Fibroblast of pulmonary artery (primary cell): ENCODE measurements at places on chromosomes 7 and 10.
A peak's percentile ranks its signal among the peaks of the same experiment; 100 is the strongest.

GRCh38 chr7:157177983-157178381, 39.3 kb downstream of the UBE3C start:
- DNase-seq, result no peak

DNA sequence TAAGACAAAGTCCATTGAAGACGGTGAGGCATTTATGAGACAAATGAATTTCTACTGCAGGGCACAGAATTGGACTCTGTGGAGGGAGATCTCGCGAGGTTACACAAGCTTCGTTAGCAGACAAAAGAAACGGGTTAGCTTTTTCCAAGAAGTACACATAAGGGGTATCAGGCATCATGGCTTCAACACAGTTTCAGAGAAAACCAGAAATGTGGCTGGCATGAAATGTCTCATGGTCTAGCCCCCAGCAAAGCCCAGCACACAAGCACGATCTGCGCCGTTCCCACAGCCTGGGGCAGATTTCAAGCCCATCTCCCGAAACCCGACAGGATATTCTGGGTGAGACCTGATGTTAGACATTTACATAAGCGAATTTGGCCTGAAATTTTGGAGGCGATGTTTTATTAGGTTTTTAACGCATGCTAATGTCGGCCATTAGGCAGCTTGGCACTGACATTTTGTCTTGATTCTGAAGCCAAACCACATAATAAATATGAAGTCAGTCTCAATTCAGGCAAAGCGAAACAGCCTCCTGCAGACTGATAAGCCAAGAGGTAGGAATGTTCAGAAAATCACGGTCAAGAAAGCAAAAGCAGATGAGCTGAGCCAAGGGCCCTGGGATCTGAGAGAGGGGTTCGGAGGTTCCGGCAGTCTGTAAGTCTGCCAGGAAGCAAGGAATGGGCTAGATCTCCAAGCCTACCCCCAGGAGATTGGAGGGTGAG, 240.5 kb downstream of the PRPF18 start:
- DNase-seq, result peak; percentile 39

GRCh38 chr7:102967798-102968197, 55.0 kb downstream of the LRRC17 start:
- DNase-seq, result peak; percentile 50

- no peak for DNase-seq
Observed at GRCh38 chr7:134284952-134285351, 31.8 kb downstream of the SLC35B4 start.

GRCh38 chr10:62388328-62388727, 14.2 kb downstream of the ZNF365 start:
- no peak for DNase-seq

- DNase-seq, result no peak
Observed at GRCh38 chr10:69835875-69836730, 34.4 kb downstream of the COL13A1 start.

GRCh38 chr7:39952803-39953202, 2.7 kb downstream of the CDK13 start:
- DNase-seq, result peak; percentile 19

GRCh38 chr10:47079204-47079580, 168.0 kb downstream of the PTPN20 start:
- DNase-seq, result peak; percentile 39

GRCh38 chr10:86024281-86025041, 342.1 kb downstream of the GRID1 start:
- DNase-seq, result no peak

DNA sequence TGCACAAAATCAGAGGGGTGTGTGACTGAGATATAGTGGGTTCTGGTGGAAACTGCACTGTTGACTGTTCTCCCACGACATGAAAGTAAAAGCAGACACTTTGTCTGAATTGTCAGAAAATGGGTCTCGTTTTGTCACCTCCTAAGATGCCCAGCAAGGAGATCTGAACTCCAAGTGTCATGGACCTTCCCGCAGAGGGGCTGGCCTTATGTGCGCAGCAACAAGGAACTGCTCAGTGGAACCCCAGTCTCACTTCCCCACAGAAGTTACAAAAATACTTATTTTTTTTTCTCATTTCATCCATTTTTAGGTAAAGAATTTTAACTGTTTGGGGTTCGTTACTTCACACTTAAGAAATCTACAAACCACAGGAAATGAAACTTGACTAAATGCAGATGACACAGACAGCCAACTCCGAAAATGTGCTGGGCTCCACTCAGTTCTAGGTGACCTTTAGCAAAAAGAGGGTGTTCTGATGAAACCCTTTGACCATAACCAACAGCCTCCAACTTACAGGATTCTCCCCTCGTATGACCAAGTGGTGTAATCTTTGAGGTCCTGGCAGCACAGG, 115.0 kb downstream of the FAM107B start:
- no peak for DNase-seq

DNA sequence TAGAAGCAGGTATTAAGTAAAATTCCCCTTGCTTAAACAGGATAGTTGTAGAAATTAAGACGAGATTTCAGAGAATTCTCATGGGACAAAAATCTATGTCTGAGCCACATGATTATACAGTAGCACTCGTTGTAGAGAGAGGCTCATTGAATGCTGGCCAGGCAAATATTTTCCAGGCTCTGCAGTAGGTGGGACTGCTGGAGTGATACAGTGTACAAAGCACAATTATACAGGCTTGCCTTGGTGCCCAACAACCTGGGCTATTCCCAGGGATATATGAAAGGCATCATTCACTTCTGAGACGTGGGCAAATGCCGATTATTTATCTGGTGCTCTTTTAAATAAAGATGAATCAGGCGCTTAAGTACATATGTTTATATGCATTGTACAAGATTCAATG, 380.6 kb downstream of the PHTF2 start:
- no peak for DNase-seq

DNA sequence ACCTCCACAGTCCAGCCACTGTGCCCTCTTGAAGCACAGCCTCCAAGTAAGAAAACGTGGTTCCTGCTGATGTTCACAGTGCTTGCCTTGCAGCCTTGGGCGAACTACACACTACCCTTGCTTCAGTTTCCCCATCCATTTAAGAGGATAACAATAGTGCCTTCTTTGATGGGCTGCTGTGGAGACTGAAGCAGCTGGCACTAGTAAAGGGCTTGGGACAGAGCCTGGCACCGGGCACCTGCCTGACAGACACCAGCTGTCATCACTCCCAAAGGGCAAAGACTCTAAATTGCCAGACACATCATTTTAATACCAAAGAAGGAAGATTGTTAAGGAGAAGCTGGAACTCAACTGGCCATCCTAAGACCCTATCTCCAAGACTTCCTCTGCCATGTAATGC, 3.1 kb upstream of the C10orf90 start:
- DNase-seq, result no peak

DNA sequence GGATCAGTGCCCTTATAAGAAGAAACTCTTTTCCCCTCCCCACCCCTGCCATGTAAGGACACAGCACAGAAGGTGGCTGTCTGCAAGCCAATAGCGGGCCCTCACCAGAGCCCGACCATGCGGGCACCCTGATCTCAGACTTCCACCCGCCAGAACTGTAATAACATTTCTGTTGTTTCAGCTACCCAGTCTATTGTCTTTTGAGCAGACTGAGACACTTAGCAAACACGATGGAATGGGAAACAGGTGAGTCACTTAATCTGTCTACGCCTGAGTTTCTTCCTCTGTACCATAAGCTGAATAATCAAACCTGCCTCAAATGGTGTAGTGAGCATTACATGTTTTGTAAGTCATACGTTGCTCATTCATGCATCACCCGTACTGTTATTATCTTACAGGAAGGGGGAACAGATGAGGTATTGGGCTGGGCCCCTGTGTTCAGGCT, 58.2 kb downstream of the STRA8 start:
- peak; percentile 69 for DNase-seq

DNA sequence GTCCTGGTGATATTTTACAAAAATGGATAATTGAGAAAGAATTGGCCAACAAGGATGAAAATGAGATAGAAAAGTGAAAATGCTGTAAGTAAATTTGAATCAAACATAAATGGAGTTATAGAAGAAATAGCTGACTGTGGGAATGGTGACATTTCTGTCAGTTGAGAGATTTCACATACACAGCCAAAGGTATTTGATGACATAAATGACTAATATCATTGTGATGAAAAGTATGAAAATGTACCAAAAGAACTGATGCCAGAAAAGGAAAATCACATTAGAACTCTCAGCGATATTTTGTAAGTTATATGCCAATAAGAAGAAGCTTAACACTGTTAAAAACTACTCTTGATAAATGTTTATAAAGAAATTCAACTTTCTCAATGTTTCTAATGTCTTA, 54.9 kb downstream of the TFPI2 start:
- peak; percentile 47 for DNase-seq

GRCh38 chr10:90929179-90929578, 8.3 kb upstream of the ANKRD1 start:
- DNase-seq, result no peak

DNA sequence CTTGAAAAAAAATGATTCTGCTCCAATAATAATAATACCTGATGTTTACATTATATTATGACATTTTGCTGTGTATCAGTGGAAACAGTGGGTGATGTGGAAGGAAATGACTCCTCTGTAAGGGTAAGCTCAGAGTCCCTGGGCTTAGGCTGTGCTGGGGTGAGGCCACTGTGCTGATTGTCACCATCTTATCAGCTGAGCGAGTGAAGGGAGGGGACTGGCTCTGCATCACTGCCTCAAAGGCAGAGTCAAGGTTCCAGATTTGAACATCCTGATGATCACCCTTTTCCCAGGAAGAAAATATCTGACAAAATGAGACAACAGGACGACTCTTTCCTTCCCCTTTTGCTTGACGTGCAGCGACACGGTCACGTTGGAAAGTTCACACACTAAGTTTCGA, 24.0 kb upstream of the HABP2 start:
- no peak for DNase-seq

- DNase-seq, result no peak
Observed at GRCh38 chr7:112152186-112152585, 54.0 kb downstream of the DOCK4 start.

DNA sequence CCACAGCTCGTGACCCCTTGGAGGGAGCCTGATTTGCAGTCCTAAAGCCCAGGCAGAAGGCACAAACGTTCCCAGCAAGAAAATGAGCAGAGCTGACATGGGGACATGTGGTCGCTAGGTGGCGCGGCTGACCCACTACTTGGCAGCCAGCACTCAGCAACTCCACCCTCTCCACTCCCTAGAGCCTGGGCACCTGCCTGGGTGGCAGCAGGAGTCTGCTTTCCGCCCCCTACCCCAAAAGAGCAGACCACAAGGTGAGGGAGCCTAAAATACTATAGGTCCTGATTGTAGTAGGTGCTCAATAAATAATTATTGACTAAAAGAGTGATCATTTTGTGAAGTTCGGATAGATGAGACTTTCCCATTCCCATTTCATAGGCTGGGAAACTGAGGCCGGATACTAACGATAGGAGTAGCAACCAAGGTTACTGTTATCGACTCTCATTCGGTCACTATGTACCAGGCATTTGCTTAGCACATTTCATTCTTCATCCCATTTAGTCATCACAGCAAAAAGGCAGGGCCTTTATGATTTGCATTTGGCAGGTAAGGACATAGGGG, 57.4 kb downstream of the NEUROG3 start:
- peak; percentile 75 for DNase-seq

DNA sequence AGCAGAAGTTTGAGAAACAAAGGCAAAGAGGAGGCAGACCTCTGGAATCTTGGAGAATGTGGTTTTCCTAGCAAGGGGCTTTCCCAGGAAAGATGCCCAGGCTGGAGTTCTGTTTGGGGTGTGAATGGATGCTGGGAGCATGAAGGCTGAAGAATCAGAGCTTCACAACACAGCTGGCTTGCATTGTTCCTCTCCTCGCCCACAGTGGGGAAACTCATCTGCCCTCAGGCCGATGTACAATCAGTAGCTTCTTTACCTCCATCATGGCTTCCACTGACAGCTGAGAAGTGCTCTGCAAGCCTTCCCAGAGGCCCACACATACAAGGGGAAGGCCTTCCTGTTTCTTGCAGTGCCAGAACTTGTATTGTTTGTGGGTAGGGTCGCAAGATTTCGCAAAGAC, 90.8 kb upstream of the HECTD2 start:
- no peak for DNase-seq

DNA sequence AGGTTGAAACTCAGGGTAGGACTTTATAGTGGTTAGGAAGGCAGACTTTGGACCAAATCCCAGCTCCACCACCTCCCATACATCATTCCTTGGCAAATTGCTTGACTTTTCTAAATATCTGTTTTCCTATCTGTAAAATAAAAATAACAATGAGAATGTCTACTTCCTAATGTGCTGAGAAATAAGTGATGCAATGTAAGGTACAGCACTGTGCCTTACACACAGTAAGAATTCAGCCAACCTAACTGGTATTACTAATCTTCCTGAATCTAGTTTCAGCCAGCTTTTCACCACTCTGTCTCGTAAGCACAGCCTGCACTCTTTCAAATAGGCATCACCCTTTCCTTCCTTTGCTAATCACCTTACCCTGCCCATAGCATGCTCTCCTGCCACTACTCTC, 9.7 kb downstream of the PRLHR start:
- peak; percentile 68 for DNase-seq

GRCh38 chr7:1940402-1940786, 270.3 kb downstream of the ELFN1 start:
- DNase-seq, result peak; percentile 25

DNA sequence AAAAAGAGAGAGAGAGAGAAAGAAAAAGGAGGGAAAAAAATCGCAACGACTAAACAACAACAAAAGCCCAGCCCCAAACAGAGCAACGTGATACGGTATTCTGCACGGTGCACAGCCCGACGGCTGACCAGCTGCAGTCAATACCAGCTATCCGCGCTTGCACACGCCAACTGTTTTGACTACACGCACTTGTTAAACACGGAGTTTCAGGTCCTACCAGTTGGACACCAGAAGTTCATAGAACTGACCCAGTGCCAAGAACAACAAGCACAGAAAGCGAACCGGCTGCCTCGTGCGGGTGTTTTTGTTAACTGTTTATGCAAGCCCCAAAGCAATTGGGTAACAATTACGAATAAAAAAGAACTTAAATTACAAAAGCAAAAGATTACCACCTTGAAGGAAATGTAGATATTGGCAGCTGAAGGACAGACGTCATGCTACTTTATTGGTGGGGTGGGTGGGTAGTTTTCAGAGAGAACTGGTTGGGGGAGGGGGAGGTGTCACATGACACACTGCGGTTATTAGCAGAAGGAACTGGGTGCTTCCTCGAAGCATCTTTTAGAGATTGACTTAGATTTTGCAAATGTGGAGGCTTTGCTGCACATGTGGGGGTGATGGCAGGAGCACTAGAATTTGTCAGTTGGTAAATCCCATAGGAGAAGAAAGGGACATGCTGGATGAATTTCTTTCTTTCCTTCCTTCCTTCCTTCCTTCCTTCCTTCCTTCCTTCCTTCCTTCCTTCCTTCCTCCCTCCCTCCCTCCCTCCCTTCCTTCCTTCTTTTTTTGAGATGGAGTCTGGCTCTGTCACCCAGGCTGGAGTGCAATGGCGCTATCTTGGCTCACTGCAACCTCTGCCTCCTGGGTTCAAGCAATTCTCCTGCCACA, 110.6 kb upstream of the EFCAB10 start:
- peak; percentile 92 for DNase-seq

DNA sequence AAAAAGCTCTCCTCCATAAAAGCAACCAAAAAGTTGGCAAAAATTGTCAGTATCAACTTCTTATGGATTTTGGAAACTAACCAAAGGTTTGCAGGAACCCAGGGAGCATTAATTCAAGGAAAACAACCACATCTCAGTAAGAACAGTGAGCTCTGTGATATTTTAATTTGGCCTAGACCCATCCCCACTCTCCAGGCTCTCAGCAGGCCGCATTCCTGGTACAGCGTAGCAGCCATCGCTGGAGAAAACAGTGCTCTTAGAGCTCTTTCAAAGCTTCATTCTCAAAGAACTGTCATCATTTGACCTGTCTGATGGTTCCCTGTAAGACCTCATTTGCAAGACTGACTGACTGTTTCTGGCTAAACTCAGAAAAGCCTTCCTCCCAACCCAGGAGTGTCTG, 81.9 kb downstream of the NUDCD3 start:
- DNase-seq, result no peak

- no peak for DNase-seq
Observed at GRCh38 chr10:64369885-64370773, 848.9 kb downstream of the REEP3 start.
